Stimulated activated CD8-positive, alpha-beta memory T cell treated with anti-CD3 and anti-CD28 coated beads, Interleukin-15, amount 100 ng/mL, for 4 hours (primary cell): ENCODE measurements at places on chromosomes 5 and 9.

DNA sequence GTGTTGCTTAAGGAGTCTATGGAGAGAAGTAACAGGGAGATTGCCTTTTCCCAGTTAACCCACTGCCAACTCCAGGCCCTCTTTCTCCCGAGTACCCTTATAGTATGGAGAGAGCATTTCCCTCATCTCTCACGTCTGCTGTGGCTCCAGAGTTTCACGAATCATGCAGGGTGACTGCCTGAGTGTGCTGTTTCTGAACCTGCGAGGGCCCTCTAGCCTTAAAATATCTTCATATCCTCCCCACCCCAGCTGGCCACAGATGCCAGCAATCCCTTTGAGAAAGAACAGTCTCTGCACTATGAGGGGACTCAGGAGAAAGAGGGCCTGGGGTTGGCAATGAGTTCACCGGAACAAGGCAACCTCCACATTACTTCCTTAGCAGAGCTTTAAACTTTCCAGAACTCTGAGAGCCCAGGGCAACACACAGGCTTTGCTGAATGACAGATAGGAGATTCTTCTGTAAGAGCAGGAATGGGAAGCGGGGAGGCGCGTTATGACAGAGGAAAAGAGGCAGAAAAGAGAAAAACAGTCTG lies 81.6 kb upstream of the ANKH start:
- no peak for DNase-seq

DNA sequence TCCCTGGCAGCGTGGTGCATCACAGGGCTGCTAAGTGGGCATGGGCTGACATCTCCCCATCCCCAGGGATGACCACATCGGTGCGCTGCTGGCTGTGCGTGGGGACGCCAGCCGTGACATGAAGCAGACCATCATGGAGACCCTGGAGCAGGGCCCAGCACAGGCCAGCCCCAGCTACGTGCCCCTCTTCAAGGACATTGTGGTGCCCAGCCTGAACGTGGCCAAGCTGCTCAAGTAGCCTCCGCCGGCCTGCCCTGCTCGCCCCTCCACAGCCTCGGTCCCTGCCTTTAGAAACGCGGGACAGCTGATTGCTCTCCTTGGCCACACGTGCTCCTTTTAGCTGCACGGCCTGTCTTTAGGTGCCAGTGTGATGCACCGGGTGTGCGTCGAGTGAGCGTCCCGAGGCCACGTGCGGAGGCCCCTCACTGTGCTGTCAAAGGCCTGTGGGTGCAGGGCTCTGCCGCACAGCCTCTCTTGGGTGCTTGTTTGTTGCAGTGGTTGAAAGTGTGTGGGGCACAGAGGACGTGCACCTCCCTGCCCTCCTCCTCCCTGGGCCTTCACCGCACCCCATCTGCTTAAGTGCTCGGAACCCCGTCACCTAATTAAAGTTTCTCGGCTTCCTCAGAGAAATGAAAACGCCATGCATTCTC lies 23.8 kb downstream of the EXOC3 start:
- DNase-seq = no peak

- no peak for DNase-seq
These were observed 26.0 kb downstream of the TPD52L3 start for GRCh38 chr9:6354072-6354686.

GRCh38 chr9:34741628-34742027 lies 31.7 kb upstream of the CCL21 start:
- DNase-seq = no peak

DNA sequence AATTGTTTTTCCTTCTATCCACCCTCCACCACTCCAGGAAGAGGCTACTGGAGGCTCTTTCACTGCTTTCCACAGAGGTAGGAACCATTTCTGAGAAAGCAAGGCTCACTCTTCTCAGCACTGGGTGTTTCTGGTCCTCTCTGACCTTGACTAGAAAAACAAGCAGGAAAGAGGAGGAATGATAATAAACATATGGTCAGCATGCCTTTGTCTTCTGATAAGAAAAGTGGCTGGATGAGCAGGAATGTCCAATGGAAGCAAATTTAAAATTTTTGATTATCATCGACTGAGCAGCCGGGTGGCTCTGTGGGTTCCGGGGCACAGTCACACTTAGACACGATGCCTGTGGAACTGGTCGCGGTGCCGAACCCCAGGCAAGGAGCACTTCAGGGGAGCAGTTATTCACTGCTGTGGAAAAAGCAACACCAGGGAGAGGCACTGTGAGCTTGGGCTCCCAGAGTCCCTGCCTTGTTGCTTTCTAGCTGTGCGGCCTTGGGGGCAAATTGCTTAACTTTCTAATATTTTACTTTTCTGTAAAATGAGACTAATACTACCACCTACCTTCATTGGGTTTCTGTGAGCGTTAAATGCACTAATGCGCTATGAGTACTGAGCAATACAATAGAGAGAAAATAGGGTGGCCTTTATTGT lies 157.0 kb upstream of the LHFPL2 start:
- no peak for DNase-seq

DNA sequence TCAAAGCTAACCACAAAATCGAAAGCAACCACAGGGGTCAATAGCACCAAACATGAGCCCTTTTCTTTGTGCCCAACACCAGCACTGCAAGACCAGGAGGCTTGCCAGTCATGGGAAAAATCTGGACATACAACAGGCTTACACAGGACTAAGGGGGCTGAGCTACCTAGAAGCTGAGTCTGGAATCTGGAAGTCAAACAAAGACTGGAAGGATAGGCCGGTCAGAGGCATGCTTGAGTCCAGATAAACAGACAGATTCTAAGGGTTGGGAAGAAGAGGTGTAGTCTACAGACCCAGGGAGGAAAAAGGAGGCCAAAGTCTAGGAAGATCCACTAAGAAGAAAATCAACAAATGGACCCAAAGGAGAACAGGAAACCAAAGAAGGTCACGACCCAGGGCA lies 73.3 kb downstream of the MYO10 start:
- no peak for DNase-seq

- no peak for DNase-seq
These were observed 122.5 kb upstream of the SLC44A1 start for GRCh38 chr9:105121861-105122430.

GRCh38 chr9:89864257-89864656 lies 259.4 kb downstream of the GADD45G start:
- DNase-seq = no peak

DNA sequence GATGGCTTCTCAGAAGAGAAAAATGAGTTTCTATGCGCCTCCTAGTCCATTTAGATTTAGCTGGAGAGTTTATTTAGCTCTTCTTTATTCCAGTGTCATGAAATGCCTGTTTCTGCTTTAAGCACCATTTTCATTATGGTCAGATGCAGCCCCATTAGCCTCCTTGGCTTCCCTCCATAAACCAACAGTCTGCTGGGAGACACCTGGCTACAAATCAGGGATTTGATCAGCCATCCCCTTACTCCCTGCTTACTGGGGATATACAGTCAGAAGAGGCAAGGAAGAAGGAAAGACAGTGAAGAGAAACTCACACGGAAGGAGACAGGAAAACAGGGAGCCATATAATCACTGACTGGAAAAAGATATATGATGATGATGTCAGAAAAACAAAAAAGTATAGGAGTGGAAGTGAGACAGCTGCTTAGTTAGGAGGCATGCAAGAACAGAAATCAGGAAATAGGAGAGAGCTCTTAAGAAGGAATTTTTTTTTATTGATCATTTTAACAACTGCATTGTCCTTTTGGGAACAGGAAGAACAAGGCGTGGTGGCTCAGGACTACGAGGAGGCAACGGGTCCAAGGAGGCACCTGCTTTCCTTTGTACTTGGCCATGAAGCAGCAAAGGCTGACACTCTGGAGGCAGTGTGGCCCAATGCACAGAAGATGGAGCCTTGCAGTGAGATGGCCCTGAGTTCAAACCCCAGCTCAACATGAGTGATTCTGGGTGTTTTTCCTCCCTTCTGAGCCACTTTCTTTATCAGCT lies 56.1 kb downstream of the MED27 start:
- no peak for DNase-seq

- no peak for DNase-seq
These were observed 221.5 kb downstream of the EBF1 start for GRCh38 chr5:158878227-158878626.

DNA sequence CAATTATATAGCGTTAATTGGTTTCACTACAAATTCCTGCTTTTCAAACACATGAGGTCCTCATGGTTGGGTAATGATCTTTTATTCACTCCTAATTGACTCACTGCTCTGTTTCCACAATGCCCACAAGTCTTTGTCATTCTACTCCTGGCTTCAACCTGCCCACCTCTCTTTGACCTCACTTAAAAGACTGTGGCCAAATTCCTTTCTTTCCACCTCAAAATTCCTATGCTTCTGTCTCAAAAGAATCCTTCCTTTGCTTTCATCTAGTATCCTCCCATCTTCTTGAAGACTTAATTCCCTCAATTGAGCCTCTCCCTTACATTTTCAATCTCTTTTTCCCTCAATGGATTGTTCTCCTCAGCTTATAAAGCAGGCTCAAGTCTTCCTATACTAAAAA lies 4.9 kb downstream of the APBA1 start:
- DNase-seq = no peak

DNA sequence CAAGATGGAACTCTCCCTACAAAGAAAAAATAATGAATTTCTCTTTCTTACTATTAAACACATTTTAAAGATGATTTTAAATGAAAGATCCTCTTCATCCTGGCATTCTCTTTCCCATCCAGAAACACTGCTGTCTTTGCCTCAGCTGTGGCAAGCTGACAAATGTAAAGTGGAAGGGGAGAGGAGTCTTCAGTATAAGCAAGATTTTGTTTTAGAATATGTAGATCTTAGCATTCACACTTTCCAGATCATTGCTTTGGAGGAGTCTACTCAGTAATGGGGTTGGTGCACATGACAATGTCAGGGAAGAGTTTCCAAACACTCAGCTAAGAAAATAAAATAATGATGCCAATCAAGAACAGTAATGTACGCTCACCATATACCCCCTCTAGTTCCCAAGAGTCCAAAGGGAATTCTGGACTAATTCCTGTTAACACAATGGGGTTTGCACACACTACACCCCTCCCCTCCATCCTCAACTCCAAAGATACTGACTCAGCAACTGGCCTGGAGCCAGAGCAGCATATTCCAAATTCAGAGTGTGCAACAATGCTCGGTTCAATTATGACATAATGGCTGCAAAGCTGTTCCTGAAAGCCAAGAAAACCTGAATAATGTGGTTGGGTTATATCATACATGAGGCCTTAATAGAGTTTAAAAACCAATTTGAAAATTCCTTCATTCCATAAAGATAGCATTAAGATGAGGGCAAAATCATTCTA lies 4.6 kb downstream of the C5orf63 start:
- no peak for DNase-seq

DNA sequence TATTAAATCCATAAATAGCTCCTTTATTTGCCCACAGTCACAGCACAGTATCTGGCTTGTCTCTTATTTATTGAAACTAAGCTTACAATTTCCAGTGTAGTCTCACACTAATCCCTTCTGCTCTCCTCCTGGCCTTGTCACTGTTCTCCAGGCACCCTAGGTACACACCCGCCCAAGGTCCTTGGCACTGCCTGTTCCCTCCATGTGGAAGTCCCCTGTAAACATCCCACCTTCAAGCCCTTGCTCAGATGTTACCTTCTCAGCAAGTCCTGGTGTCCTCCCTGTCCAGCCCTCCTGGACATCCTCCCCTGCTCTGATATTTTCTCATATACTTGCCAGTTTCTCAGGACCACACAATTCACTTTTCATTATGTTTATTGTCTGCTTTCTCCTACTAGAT lies 44.2 kb upstream of the CFAP157 start:
- DNase-seq = no peak

- no peak for DNase-seq
These were observed 19.3 kb upstream of the TMEM161B start for GRCh38 chr5:88287846-88288527.

GRCh38 chr9:72315089-72315509 lies 49.9 kb downstream of the ZFAND5 start:
- no peak for DNase-seq

DNA sequence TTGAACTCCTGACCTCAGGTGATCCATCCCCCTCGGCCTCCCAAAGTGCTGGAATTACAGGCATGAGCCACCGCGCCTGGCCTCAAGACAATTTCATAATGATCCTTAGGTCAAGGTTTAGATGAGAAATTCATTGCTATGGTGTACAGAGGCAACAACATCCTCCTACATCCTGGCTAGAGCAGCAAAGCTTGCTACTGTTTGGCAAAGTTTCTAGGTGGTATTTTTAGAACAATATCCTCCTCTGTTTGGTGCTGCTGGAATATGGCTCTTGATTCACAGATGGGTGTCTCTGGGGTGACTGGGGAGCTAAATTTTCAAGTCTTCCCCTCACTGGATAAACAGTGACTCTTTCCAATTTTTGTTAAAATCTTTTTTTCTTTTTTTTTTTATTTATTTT lies 30.6 kb downstream of the CRHBP start:
- DNase-seq = no peak

- no peak for DNase-seq
These were observed 119.1 kb upstream of the NR5A1 start for GRCh38 chr9:124626276-124626675.

GRCh38 chr5:100790170-100790665 lies 112.9 kb downstream of the ST8SIA4 start:
- no peak for DNase-seq

DNA sequence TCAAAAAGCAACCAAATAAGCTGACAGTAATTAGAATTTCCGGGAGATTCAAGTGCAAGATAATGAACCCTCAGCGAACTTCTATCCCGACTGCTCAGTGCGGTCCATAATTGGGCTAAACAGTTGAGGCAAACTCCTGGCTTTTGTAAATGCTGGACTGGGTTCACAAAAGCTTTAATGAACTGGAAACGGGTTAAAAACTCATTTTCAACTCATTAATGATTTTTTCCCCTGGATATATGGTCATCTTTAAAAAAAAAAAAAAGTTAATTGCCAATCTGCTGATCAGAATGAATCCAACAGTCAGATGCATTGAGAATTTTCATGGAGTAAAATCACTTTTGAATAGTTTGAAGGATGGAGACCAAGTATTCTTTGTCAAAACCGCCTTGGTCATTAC lies 79.5 kb upstream of the WWC1 start:
- no peak for DNase-seq

- no peak for DNase-seq
These were observed 32.2 kb upstream of the NOTCH1 start for GRCh38 chr9:136577941-136578625.
